GF-D8 (cell line): ENCODE measurements at places on chromosomes 13 and 19.

DNA sequence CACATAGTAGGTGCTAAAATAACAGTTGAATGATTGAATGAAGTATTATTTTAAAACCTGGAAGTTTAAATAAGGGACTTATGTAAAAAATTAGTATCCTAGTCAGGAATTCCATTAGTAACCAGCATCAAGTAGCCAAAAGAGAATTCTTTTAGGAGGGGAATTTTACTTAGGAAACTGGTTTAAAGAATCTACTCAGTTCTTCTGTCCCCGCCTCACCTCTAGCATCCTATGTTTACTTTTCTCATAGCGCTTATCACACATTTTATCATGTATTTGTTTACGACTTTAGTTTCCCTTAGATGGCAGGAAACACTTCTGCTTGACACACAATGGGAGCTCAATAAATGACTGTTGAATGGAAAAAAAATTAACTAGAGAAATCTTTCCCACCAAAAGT lies 229.0 kb downstream of the KLF5 start:
- no peak for DNase-seq

GRCh38 chr13:98487522-98487921 lies 89.4 kb downstream of the STK24 start:
- no peak for DNase-seq

DNA sequence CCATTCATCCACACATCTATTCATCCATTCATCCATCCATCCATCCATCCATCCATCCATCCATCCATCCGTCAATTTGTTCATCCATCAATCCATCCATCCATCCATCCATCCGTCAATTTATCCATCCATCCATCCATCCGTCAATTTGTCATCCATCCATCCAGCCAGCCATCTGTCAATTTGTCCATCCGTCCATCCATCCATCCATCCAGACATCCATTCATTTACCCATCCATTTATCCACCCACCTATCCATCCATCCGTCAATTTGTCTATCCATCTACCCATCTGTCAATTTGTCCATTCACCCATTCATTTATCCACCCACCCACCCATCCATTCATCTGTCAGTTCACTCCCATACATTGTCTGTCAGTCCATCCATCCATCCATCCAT lies 209.5 kb upstream of the ZNF536 start:
- DNase-seq: no peak

GRCh38 chr13:99160415-99160814 lies 40.2 kb upstream of the UBAC2 start:
- DNase-seq: no peak

GRCh38 chr19:17052439-17052838 lies 22.8 kb downstream of the HAUS8 start:
- no peak for DNase-seq

- DNase-seq: no peak
Measured at GRCh38 chr13:45695198-45695730, 6.9 kb upstream of the CBY2 start.

DNA sequence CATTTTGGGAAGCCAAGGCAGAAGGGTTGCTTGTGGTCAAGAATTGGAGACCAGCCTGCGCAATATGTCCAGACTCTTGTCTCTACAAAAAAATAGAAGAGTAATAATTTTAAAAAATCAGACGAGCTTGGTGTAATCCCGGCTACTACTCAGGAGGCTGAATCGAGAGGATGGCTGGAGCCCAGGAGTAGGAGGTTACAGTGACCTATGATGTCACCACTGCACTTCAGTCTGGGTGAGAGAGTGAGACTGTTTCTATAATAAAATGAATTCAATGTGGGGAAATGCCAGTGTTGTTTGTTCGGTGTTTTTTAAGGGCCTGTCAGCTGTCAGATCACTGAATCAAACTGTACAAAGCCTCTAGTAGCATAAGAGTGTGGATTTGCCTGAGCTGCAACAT lies 1.2 kb upstream of the FBXL3 start:
- no peak for DNase-seq

- no peak for DNase-seq
Measured at GRCh38 chr13:52356327-52356726, 49.6 kb downstream of the THSD1 start.

- DNase-seq: no peak
Measured at GRCh38 chr19:18155095-18156087, 2.4 kb downstream of the PIK3R2 start.

GRCh38 chr13:111536075-111536642 lies 215.7 kb downstream of the TEX29 start:
- no peak for DNase-seq

- no peak for DNase-seq
Measured at GRCh38 chr19:47070756-47071155, 22.3 kb upstream of the TMEM160 start.

DNA sequence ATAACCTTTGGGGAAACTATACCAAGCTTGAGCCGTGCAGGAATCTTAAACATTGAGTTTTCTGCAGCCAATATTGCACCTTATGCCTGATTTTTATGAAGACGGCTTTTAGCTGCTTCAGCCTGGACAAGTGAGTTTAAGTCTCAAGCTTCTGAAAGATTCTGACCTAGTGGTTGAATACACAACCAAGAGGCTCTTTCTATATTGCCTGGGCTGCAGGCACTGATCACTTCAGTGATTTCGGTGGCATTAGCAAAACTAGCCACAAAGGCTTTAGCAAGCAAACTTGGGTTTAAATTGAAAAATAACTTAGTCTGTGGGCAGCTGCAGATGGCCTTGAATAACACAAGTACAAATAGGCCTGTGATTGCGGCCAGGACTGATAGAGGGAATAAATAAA lies 29.3 kb upstream of the RFXAP start:
- DNase-seq: no peak

- no peak for DNase-seq
Measured at GRCh38 chr19:29269641-29270040, 56.7 kb upstream of the UQCRFS1 start.

- DNase-seq: no peak
Measured at GRCh38 chr19:10514211-10515145, 2.8 kb downstream of the S1PR5 start.

DNA sequence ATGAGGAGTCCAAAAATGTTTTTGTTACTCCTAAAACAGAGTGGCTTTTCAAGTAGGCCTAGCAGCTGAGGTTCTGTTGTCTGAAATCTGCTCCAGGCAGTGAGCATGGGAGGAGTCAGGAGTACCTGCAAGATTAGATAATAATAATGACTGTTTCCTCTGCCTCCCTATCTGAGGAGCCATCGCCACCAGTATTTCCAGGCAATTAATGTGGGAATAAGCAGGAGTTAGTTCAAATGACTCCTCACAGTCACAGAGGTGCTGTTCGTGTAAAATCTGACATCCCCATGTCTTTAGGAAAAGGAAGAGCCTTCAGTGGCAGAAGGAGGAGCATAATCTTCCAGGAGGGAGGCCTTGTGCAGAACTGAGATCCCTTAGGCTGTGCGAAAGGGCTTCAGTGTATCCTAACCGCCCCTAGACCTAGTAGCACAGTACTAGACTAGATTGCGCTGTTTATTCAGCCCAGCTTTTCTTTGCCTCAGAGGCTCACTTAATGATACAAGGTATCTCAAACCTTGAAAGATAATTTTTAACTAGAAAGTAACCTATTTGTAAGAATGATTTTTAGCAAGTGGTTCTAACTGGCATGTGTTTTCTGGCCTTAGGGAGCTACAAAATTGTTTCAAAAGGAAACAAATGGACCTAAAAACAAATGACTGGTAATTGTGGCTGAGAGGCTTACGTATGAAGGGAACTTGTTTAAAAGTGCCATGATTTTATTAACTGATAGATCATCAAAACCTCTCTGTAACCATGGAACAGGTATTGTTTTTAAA lies 49.0 kb downstream of the FREM2 start:
- no peak for DNase-seq
